DMS79 (cell line): ENCODE measurements at places on chromosomes 3 and 15.

- no peak for DNase-seq
Measured at GRCh38 chr15:61367953-61368352, 138.9 kb upstream of the RORA start.

- DNase-seq, result no peak
Measured at GRCh38 chr3:6526321-6526720, 334.6 kb upstream of the GRM7 start.

DNA sequence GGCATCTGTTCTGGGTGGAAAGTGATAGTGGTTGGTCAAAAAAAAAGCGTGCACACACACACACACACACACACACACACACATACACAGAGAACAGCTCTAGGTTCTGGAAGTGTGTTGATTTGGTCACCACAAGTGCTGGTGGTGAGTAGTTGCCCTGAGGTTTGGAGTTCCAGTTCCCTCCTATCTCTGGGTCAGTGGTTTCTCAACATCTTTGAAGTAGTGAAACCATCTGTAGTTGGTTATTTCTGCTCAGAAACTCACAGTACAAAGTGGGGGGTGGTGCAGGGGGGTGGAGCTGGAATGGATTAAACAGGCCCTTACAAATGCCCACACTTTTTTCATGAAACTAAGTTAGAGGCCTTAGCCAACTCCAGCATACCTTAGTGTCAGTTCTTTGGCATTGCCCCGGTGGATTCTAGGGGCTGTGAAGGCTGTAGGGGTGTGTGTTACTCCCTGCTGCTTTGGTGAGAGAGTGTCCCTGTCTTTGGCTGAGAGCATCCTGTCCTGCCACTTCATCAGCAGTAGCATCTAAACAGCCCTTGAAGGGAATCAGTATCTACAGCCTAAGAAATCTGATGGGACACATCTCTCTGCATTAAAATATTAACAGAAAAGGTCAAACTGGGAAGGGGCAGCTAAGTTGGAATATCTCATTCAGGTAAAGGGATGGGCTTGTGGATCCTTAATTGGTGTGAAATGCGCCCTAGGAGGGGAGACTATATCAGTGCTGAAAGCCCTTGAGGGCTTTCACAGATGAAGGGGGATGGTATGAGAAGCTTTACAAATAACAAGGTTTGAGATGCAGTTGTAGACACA, 20.6 kb downstream of the SMAD3 start:
- DNase-seq, result no peak

DNA sequence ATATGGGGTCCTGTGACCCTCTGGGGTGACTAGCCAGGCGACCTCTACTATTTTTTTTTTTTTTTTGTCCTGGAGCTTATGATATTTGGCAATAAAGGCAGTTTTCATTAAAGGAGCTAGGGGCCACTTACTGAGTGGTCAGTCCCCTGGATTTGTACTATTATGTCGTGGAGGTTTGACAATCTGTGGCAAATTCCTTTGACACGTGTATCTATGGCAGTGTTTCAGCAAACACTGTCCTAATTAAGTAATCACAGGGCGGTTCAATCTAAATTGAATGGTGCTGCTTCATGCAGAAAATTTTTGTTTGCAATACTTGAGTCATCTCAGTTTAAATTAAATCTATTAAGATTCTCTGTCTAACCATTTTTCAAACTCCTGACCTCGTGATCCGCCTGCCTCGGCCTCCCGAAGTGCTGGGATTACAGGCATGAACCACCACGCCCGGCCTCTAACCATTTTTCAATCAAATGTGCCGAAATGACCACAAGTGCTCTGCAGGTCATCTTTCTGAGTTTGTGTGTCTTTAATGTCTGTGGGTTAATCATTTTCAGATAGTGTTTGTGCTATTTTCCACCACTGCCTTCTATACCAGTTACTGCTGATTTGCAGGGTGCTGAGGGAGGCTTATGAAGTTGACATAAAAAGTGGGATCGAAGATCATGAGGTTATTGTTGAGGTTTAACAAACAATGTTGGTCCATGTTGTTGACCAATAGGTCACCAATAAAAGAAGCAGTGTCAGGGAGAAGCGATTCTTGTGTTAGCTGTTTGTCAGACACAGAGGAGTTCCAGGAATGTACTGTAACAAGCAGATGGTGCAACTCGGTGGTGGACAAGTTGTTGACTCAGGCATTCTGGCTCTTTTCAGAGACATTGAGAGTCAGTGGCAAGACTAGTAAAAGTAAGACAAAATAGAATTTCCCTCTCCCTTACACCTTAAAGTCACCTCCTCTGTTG, 18.6 kb upstream of the SLC2A2 start:
- no peak for DNase-seq

DNA sequence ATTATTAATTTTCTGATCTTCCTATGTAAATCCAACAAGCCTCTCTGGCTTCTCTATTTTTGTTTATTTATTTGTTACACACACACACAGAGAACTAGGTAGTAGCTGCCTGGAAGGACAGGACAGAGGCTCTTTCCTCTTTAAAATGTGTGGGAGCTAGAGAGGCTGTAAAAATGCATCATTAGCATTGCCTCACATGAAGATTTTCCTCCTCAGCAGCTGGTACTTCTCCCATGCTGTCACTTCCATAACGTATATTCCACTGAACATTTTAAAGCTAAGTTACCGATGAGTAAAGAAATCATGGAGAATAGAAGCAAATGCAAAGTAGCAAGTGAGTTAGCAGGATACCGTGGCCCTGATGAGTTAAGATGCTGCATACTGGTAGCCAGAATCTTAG, 63.9 kb downstream of the IMPG2 start:
- DNase-seq, result no peak

DNA sequence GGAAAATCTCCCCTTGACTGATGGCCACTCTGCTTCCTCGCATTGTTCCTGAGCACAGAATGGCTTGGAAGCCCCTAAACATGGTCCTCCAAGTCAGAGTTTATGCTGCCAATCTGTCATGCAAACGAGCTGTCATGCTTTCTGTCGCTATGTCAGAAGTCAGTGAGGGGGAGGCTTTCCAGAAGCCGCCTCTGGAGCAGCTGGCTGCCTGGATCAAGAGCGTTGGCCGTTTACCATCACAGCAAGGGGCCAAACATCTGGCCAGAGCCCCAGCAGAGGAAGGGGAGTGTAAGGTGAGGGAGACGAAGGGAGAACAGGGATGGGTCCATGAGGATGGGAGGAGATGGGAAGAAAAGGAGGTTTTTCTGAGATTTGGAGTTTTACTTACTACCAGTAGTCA, 372.6 kb upstream of the NR2F2 start:
- no peak for DNase-seq

DNA sequence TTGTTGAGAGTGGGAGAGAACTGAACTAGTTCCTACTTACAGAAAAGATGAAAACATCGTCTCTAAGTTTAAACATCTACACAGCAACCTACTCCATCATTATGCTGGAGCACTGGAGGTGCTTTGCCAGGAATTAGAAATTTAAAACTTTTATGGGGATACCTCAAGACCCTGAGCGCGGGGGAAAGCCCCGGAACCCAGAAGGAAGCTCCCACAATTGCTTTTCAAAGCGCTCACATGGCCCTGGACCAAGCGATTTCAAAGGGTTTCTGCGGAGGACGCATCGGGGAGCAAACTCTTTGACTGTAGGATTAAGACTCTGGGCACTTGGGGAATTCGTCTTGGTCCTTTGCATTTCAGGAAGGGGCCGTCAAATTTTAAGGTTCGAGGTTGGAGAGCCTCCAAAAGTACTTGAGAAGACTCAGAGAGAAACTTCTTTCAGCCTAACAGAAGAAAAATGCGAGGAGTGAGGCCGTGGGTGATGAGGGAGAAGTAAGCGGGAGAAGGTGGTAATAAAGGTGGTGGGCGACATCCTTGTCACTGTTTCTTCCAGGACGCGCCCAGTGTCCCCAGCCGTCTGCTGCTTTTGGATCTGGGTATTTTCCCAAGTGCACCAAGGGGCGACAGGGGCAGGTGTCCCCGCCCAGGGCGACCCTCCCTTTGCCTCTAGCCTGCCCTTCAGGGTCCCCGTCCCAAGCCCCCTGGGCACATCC, 591 bp downstream of the PROK2 start:
- DNase-seq, result no peak

GRCh38 chr3:44159696-44160300, 81.9 kb upstream of the TOPAZ1 start:
- DNase-seq, result no peak

GRCh38 chr15:98868564-98868963, 139.0 kb downstream of the PGPEP1L start:
- no peak for DNase-seq

DNA sequence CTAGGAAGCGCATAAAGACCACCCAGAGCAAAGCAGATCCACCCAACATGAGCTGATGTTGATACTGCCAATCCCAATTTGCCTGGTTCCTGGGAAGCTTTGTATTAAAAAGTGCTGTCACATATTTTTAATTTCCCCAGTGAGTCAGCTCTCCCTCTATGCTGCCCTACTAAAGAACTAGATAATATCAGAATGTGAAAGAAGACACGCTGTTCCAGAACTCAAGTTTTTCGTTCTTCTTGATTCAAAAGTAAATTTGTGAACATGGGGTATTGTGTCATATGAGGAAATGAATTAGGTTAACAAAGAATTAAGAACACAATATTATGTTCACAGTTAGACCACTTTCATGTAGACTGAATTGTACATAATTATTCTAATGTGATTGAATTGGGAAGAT, 734.2 kb upstream of the ALCAM start:
- DNase-seq, result no peak

DNA sequence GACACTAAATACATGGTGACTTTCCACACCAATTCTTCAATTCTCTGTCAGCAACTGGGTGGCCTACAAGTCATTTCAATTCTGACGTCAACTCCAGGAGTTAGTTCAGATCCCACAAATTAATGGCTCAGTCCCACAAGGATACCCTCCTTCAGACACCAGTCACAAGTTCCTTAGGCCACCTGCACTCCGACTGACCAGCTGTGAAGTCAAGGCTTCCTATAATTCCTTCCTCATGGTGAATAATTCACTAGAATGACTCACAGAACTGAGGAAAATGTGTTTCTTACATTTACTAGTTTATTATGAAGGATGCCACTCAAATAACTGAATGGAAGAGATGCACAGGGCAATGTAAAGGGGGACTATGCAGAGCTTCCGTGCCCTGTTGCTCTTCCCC, 6.3 kb upstream of the PIAS1 start:
- DNase-seq, result no peak

GRCh38 chr15:50783895-50784294, 18.4 kb upstream of the SPPL2A start:
- DNase-seq, result no peak

- no peak for DNase-seq
Measured at GRCh38 chr3:31448035-31448881, 84.5 kb upstream of the STT3B start.

GRCh38 chr3:28556195-28556594, 207.6 kb upstream of the AZI2 start:
- DNase-seq, result no peak

DNA sequence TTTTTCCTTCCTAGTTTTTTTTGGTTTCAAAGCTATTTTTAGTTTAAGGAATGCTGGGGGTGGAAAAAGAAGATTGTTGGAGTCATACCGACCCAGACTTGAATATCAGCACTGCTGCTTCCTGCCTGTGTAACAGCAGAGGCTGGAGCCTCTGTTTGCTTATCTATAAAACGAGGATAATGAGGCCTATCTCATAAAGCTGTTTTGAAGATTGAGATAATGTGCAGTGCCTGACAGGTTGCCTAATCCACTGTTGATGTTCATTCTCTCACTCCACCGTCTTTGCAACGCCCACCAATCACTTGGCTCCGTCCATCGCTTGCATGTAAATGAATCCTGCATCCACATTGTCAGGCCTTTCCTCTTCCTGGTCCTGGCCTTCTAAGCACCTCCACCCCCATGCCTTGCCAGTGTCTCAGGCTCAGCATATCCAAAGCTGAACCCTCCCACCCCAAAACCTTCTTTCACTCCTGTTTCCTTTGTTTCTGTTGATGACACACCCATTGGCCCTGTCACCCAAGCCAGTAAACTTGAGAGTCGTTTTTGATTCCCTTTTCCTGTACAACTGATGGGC, 94.9 kb downstream of the MEX3B start:
- no peak for DNase-seq

- no peak for DNase-seq
Measured at GRCh38 chr15:29695489-29696167, 126.6 kb downstream of the TJP1 start.

DNA sequence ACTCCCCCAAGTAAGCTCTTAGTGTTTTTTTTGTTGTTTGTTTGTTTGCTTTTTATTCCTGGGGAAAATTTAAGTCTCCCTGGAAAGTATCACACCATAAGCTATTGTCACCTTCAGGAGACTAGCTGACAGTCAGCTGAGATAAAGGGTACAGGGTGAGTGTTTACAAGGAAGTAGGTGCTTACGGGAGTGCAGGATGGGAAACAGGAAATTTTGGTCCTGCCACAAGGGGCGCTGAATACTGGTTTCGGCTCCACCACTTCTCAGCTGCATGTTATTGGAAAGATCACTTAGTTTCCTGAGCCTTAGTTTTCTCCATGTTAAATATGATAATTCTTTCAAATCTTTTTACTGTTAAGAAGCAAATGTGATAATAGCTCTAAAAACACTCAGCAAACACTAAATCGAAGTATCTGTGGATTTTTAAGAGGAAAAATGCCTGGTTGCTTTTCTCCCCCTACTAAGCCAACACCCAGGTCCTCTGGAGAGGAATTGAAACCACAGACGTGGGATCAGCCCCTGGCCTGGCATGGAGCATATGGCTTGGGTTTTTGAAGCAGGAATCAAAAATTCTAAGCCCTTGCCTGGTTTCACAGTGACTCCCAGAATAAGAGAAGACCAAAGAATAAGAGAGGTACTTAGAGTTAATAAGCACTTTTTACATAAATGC, 90.7 kb downstream of the SCN11A start:
- peak; percentile 51 for DNase-seq

- no peak for DNase-seq
Measured at GRCh38 chr3:114350690-114351089, 56.9 kb downstream of the TIGIT start.

DNA sequence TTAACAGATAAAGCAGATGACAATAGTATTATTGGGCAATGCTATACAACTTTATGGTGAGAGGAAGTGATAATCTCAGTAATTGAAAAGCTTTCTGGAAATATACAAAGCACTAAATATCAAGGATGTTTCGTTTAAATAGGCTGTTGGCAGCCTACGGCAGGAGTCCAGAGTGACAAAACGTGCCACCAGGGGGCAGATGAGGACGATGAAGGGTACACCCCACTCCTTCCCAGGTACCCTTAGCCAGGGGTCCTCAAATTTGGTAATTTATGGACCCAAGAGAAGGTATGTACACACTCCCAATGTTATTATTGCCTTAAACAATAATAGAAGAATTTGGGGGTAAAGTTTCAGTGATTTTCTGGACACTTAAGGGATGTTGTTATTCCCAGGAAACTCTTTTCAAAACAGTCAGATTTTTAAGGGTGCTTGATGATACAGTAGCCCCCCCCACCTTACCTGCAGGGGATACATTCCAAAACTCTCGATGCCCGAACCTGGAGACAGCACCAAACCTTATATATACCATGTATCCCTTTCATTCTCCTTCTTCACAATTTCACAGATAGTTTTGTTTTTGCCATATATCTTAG, 1.4 kb upstream of the MAGEL2 start:
- DNase-seq, result no peak

- no peak for DNase-seq
Measured at GRCh38 chr15:77838061-77838460, 205.3 kb upstream of the LINGO1 start.

DNA sequence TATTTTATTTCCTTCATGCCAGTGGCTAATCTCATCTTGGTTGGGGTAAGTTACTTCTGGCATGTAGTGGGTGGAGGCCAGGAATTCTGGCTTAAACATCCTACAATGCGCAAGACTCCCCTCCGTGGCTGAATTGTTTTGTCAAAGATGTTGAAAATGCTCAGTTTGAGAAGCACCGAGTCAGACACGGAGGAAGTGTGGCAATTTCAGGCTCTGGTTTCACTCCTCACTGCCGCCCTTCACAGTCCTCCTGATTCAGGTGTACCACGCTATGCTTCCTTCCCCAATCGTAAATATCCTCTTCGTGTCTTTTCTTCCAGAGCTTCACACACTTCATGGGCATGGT, 150.7 kb downstream of the OPA1 start:
- DNase-seq, result no peak
